Foreskin keratinocyte (primary cell): ENCODE measurements at places on chromosomes 3 and 15. TPM values are rescaled to one million over a fixed set of nuclear protein-coding genes. Genes with fewer than 3 reads are reported as not detected.

DNA sequence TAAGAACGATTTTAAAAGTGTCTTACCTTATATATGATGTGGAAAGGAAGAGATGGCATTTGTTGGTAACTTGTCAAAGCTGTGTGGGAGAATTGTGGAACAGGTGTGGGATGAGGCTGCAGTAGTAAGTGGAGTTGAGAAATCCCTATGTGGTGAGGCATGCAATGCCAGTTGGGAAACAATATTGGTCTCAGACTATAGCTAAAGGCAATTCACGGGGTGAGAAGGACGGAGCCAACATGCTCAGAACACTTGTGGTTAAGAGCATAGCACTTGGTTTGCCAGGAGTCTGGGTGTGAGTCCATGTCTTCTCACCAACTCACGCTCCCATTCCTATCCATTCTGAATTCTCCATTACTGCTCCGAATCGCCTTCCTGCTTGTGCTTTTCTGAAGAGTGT, 615.6 kb upstream of the ADAMTS9 start:
- DNase-seq, result peak; percentile 25

- peak; percentile 86 for DNase-seq
Observed at GRCh38 chr15:68586274-68586961, 7.6 kb downstream of the CORO2B start.

GRCh38 chr3:136545664-136546268, 206.4 kb downstream of the STAG1 start:
- no peak for DNase-seq

P2RY1 gene
- 1.7 and 1.8 TPM in 2 replicates for total RNA-seq

DNA sequence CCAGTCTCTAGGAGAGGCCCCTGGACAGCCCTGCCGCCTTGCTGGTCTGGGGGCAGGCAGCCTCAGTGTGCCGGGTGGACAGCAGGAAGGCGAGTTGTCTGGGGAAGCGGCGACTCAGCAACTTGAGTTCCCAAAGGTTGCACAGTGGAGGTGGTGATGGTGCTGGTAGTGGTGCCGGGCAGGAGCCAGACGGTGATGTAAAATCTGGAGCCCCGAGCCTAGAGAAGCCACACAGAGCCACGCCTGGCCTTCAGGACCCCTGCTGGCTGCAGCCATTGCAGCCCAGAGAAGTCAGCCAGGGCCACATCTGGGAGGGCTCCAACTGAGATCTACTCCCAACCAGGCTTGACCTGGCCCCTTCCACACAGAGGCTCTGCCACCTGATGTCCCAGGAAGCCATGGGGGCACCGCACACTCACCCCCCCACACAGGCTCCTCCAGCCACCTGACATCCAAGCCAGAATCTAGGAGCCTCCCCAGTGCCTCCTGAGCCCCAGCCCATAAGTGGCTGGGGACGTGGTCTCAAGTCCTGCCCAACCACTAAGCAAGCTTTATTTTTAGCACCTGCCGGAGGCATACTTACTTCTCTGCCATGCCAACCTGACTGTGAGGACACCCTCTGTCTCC, 8.8 kb downstream of the C3orf22 start:
- no peak for DNase-seq

GPR160 gene
- total RNA-seq, result 0.10 and 0.42 TPM in 2 replicates

DNA sequence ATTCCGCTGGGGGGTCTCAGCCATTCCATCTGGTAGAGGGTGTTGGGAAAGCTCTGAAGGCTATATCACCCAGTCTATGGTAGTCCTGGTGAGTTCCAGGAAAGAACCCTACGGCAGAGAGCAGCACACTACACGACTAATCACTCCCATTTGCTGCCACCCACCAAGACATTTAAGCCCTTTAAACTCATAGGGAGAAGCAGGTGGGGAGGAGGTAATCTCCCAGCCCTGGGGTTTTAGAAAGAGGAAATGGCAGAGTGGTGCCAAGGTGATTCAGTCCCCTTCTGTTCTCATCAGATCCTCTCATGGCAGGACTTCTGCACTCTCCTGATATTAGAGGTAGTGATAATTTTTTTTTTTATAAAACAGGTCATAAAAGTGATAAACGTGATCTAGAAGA, 10.6 kb upstream of the VWA5B2 start:
- DNase-seq, result no peak

- DNase-seq, result no peak
Observed at GRCh38 chr15:97915261-97915660, 45.2 kb upstream of the ARRDC4 start.

DUOXA2 gene
- not detected in 2 replicates for total RNA-seq

DNA sequence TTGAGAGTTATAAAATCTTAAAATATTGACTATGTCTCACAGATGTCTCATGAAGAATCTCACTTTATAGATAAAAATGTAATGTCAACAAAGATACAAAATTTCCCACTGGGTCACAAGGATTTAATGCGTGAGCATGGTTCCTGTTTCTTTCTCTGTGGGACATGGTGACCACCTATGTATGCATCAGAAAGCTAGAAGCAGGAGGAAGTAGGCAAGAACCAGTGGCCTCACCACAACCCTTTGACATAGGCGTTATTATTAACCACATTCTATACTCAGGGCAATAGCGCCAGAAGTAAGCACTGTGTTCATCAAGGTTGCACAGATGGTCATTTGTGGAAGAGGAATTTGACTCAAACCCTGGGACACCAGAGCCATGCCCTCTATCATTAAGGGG, 11.7 kb upstream of the ADAMTS17 start:
- no peak for DNase-seq

EAF1 gene
- total RNA-seq, result 18.0 and 18.9 TPM in 2 replicates

DNA sequence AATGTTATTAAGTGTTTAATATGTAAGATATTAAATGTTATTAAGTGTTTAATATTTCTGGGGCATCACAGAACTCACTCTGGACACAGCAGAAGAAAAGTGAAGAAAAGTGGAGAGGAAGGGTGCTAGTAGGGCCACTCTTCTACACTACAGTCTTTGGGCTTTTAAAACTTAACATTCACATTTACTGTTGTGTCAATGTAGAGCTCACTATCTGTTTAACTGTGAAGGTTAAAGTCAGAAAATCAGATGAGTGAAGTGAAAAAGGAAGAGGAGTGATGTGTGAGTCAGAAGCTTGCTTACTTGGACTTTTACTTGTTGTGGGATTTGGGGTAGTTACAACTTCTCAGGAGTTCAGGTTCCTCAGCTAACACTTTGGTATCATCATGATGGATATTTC, 145.3 kb upstream of the DNAJC19 start:
- no peak for DNase-seq

GRCh38 chr3:11084098-11084497, 70.2 kb upstream of the HRH1 start:
- no peak for DNase-seq

DNA sequence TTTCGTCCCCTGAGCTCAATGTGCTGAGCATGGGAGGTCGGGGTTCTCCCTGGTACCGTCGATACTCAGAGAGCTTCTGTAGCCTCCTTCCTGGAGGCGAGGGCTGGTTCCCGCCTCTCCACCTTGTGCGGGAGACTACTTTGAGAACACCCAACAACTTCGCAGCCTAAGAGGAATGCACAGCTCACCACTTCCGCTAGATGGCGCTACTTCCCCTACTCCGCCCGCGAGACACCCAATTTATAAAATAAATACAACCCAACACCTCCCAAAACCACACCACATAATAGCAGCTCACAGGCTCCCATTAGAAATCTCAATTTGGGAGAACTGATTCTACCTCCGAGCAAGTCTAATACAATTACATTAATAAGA, 1.2 kb downstream of the RGMA start:
- peak; percentile 64 for DNase-seq

RUBCN gene
- total RNA-seq, result 19.9 and 21.0 TPM in 2 replicates

DNA sequence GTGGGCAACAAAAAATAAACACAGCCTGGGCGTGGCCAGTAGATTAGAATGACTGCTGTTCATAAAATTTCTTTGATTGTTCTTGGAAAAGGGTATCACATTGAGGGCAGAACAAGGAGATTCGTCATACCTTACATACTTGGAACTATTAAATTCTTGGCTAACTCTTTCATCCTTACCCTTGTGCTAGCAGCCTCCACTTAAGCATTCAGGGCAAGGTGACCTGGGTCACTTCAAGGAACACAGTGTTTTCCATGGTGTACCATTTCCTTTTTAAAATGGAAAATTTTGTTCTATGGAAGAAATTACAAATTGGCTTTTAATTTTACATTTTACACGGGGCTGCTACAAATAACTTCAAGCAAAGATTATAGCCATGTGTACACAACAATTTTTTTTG, 60.8 kb downstream of the MINDY4B start:
- DNase-seq, result no peak

DNA sequence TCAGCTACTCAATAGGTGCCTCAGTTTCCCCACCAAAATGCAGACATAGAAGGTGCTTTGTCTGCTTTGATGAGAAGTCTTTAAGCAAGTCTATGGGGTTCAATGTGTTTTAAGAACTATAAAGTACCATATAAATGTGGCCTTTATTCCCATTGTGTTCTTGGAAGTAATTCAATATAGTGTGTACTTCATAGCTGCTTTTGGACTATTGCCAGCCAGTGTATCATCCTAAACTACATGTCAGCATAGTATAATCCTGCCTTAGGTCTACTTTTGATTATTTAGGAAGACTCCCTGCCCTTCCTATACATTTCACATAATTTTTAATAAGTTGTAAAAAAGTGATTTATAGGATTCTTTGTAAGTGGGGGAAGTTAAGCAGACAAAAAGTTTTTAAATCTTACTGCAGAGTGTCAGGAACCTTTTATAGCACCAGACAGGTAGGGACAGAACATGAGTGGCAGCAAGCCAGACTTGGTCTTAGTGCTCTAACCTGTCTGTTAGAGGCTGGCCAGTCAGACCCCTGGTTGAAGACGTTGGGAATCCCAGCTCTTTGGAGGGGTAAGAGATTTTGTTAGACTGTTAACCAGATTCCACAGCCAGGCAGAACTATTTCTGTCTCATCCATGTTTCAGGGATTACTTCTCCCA, 48.4 kb downstream of the MLH1 start:
- DNase-seq, result no peak

DNA sequence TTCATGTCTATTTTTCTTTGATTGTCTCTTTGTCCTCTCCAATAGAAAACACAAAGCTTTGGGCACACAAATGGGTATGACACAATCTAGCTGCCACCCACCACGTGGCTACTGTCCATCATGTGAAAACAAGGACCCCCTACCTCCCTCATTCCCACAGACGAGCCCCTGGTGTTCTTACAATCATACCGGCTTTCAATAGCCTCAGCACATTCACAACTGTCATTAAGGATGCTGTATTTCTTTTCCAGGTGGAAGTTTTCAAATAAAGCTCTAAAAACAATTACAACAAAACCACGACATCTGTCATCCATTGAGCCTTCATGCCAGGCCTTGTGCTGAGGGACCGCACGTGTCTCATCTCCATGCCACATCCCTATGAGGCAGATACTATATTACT, 552.6 kb upstream of the ADAMTS9 start:
- no peak for DNase-seq

GRCh38 chr3:114809668-114810413, 337.2 kb downstream of the ZBTB20 start:
- DNase-seq, result no peak

DNA sequence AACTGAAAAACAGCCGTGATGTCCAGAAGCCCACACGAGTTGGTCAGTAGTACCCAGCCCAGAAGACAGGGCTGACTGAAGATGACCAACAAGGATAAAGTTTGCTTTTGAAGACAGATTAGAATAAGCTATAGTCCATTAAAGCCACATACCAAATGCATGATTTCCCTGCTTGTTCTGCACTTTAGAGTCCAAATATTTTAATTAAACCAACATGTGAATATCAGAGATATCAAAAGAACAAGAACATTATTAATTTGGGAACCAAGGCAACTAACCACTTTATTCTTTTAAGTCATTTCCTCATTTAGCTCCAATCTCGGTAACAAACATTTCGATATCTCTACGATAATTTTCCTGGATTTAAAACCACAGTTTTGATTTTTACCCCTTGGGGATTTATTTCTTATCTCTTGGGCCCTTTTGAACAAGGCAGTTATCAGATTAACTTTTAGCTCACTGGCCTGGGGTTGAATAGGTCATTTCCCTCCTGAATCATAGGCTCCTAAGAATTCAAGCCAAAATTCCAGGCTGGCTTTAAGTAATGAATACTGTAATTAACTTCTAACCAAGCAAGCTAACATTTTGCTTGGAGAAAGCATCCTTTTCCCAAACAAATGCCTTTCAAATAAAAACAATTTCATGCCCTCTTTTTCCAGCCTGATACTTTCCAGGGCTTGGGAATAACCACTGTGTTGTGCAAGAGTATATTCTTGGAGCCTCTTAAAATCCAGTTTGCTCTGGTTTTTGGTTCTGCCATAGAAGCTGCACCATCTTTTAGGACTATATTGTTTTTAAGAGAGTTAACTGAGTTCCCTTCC, 102.9 kb upstream of the NR2E3 start:
- no peak for DNase-seq

DNA sequence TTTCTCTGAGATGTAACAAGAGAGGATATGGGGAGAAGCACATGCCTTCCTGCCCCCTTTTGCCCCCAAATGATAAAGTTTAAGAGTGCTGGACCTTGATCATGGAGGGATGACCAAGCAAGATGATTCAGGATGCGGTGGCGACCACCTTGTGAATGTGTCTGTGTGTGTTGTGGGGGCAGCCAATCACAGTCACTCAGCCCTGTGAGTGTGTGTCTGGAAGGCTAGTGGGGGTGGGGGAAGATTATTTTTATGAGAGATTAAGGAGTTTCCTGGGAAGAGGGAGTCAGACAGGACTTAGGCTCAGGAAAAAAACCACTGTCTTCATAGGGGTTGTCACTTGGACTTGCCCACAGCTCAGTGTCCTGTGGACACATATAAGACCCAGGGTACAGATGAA, 57.8 kb upstream of the KY start:
- no peak for DNase-seq

DNA sequence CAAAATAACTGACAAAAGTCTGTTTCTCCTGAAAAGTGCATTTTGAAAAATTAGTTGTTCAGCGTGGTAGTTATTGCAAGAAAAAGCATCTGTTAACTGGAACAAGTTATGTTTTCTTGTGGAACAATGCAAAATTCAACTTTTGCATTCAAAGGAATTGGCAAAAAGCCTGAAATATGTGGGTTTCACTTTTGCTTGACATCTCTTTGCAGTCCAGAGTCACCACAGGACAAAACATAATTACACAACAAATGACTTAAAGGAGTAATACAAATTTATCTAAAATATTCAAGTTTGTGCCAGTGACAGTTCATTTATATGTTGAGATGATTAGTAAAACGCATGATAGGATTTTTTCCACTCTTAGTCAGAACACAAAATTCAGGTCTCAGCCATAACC, 96.3 kb upstream of the P2RY1 start:
- no peak for DNase-seq

- no peak for DNase-seq
Observed at GRCh38 chr3:17074559-17074958, 189.8 kb downstream of the PLCL2 start.

CCR3 gene
- not detected in 2 replicates for total RNA-seq

IL5RA gene
- total RNA-seq, result not detected in 2 replicates

GRCh38 chr15:89630260-89630659, 25.0 kb downstream of the KIF7 start:
- no peak for DNase-seq
